ENCODE measurements at places on chromosomes 16 and 17.

- no peak for DNase-seq
- no peaks in the 10 kb centered on the region for H3K27me3 ChIP-seq
- H3K36me3 ChIP-seq, result no peaks in the 10 kb centered on the region
- no peaks in the 10 kb centered on the region for H3K4me1 ChIP-seq
These were observed 76.3 kb upstream of the WSB1 start for GRCh38 chr17:27217631-27218030.

DNA sequence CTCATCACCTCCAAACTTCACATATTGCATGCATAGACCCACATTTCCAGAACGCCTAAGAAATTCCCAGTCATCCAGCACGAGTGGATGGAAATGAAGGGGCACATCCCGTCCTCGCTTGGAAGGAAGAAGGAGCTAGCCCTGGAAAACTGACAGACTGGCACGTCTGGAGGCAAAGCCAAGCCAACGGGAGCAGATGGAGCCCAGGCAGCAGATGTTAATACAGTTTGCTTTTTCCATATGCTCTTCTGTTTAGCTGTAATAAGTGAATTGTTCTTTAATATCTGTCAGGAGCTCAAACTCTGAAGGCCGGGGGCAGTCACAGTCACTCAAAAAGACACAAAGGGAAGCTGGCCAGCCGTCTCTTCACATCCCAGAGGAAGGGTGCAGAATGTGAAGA is 187.7 kb downstream of the XYLT1 start:
- H3K36me3 ChIP-seq, result no peaks in the 10 kb centered on the region
- no peak overlapping the region for H3K27ac ChIP-seq
- no peaks in the 10 kb centered on the region for H3K27me3 ChIP-seq
- no peak for DNase-seq
- no peak overlapping the region for H3K4me3 ChIP-seq

GRCh38 chr16:65815707-65816106 is 550.8 kb upstream of the CDH5 start:
- DNase-seq, result no peak
- H3K36me3 ChIP-seq, result no peaks in the 10 kb centered on the region
- H3K27me3 ChIP-seq, result peaks cover 4% of the 10 kb centered on the region
- H3K27ac ChIP-seq, result no peak overlapping the region
- H3K4me1 ChIP-seq, result no peaks in the 10 kb centered on the region

DNA sequence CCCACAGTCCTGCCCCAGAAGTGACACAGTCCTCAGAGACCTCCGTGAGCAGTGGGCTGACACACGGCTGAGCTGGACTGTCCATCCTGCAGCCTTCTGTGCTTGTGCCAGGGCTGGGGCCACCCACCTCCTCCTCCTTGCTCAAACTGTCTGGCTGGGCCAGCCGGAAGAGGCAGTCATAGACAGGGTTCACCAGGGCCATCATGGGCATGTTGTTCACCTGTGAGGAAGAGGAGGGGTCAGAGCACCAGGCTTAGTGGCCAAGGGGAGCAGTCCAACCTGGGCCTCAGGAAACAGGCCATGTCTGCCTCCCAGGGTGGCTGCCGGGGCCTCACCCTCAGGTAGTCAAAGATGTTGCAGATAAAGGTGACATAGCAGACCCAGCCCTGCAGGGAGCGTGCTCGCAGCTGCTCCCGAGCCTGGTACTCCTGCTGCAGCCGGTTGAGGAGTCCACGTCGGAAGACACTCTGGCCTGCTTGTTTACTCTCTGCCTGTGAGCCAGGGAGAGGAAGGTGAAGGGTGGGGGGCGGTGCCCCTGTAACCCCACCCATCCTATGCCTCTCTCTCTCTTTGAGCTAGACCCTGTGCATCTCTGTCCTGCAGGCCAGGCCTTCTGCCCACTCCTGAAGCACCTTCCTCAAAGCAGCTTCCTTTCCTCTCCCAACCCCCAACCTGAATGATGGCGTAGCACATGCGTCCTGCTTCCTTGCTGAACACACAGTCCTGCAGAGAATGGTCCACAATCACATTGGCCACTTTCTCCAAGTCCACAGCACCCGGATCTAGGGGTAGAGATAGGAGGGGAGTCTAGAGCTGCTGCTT is 3.4 kb downstream of the MIF4GD start:
- no peaks in the 10 kb centered on the region for H3K27me3 ChIP-seq
- no peak overlapping the region for H3K27ac ChIP-seq
- no peak for DNase-seq
- H3K4me3 ChIP-seq, result no peak overlapping the region

GRCh38 chr17:20159406-20160069 is 150.4 kb downstream of the SPECC1 start:
- DNase-seq, result peak; percentile 27
- H3K27ac ChIP-seq, result no peak overlapping the region
- no peaks in the 10 kb centered on the region for H3K36me3 ChIP-seq

- peaks cover 4% of the 10 kb centered on the region for H3K4me1 ChIP-seq
- no peak overlapping the region for H3K4me3 ChIP-seq
- H3K27ac ChIP-seq, result no peak overlapping the region
- no peak for DNase-seq
- no peaks in the 10 kb centered on the region for H3K27me3 ChIP-seq
- no peaks in the 10 kb centered on the region for H3K36me3 ChIP-seq
These were observed 72.1 kb upstream of the RCVRN start for GRCh38 chr17:9977180-9977575.

- no peak overlapping the region for H3K4me3 ChIP-seq
- DNase-seq, result no peak
- H3K36me3 ChIP-seq, result no peaks in the 10 kb centered on the region
- peaks cover 26% of the 10 kb centered on the region for H3K27me3 ChIP-seq
- H3K4me1 ChIP-seq, result no peaks in the 10 kb centered on the region
These were observed 22.2 kb upstream of the KCNG4 start for GRCh38 chr16:84262031-84262430.

GRCh38 chr16:29824589-29825144 is 4.4 kb downstream of the MVP start:
- peak; percentile 91 for DNase-seq
- peaks cover under 1% of the 10 kb centered on the region for H3K36me3 ChIP-seq
- H3K4me3 ChIP-seq, result no peak overlapping the region
- H3K27ac ChIP-seq, result peak overlapping the region; percentile 95
- H3K4me1 ChIP-seq, result peaks cover 37% of the 10 kb centered on the region

DNA sequence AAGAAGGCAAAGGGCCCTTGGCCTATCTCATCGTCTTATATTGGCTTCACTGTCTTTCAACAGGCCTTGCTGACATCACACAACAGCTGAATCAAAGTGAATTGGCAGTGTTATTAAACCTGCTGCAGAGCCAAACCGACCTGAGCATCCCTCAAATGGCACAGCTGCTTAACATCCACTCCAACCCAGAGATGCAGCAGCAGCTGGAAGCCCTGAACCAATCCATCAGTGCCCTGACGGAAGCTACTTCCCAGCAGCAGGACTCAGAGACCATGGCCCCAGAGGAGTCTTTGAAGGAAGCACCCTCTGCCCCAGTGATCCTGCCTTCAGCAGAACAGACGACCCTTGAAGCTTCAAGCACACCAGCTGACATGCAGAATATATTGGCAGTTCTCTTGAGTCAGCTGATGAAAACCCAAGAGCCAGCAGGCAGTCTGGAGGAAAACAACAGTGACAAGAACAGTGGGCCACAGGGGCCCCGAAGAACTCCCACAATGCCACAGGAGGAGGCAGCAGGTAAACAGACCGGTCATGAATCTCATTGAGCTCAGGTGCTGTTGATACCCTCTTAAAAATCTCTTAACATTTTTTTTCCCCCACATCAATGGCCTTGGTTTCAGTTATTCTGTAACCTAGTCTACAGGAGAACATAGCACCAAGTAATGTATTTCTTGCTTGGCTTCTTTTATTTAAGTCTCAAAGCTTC is 64.7 kb downstream of the CDK12 start:
- H3K4me3 ChIP-seq, result no peak overlapping the region
- H3K4me1 ChIP-seq, result no peaks in the 10 kb centered on the region
- H3K36me3 ChIP-seq, result peaks cover 52% of the 10 kb centered on the region
- H3K27me3 ChIP-seq, result no peaks in the 10 kb centered on the region

DNA sequence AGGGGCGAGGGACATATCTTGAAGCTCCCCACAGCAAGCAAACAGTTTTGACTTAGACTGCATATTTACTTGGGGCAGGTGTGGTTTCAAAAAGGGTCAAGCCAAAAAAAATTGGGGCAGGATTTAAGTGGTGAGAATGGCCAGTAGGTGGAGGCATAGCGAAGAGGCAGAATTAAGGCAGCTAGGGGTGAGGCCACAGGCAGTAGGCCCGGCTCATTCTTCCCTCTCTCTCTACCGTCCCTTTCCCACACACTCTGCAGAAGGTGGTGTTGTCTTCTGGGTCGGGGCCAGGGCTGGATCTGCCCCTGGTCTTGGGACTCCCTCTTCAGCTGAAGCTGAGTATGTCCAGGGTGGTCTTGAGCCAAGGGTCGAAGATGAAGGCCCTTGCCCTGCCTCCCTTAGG is 2.6 kb downstream of the SHBG start:
- H3K27ac ChIP-seq, result no peak overlapping the region
- H3K36me3 ChIP-seq, result no peaks in the 10 kb centered on the region
- H3K4me3 ChIP-seq, result no peak overlapping the region
- peaks cover 4% of the 10 kb centered on the region for H3K27me3 ChIP-seq
- H3K4me1 ChIP-seq, result 0 out of 2 replicates have a peak, but pooled peaks cover 1% of the 10 kb centered on the region

DNA sequence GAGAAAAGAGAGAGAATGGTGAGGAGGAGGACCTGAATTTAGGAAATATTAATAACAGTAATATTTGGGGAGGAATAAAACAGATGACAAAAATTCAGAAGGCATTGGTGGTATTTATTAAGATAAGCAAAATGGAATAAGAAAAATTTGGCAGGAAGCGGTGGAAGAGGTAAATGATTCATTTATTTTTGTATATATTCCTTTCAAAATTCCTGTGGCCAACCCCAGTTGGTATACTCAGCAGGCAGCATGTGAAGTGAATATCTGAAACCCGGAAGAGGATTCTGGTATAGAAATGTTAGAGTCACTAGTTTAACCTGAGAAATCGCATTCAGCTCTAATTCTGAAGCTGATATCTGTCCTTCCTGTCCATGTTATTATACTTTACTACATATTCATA is 792.0 kb downstream of the KCNJ2 start:
- H3K4me1 ChIP-seq, result no peaks in the 10 kb centered on the region
- no peaks in the 10 kb centered on the region for H3K36me3 ChIP-seq
- DNase-seq, result peak; percentile 24
- H3K27ac ChIP-seq, result no peak overlapping the region
- H3K4me3 ChIP-seq, result no peak overlapping the region
- no peaks in the 10 kb centered on the region for H3K27me3 ChIP-seq

- peaks cover 5% of the 10 kb centered on the region for H3K36me3 ChIP-seq
- peak overlapping the region; percentile 79 for H3K4me3 ChIP-seq
- DNase-seq, result peak; percentile 76
- H3K27me3 ChIP-seq, result no peaks in the 10 kb centered on the region
These were observed 14.3 kb downstream of the RAPGEFL1 start for GRCh38 chr17:40191237-40192208.

GRCh38 chr17:72510351-72511016 is 389.7 kb downstream of the SOX9 start:
- no peak overlapping the region for H3K4me3 ChIP-seq
- H3K4me1 ChIP-seq, result peaks cover 20% of the 10 kb centered on the region
- H3K27me3 ChIP-seq, result no peaks in the 10 kb centered on the region
- DNase-seq, result peak; percentile 27
- H3K36me3 ChIP-seq, result no peaks in the 10 kb centered on the region

GRCh38 chr17:17567631-17568030 is 23.9 kb downstream of the PEMT start:
- peaks cover 2% of the 10 kb centered on the region for H3K4me1 ChIP-seq
- H3K27me3 ChIP-seq, result no peaks in the 10 kb centered on the region
- no peaks in the 10 kb centered on the region for H3K36me3 ChIP-seq
- no peak overlapping the region for H3K4me3 ChIP-seq

GRCh38 chr16:27285676-27286196 is 17.2 kb upstream of the NSMCE1 start:
- no peaks in the 10 kb centered on the region for H3K27me3 ChIP-seq
- peak overlapping the region; percentile 84 for H3K27ac ChIP-seq
- H3K4me3 ChIP-seq, result no peak overlapping the region
- no peaks in the 10 kb centered on the region for H3K36me3 ChIP-seq

DNA sequence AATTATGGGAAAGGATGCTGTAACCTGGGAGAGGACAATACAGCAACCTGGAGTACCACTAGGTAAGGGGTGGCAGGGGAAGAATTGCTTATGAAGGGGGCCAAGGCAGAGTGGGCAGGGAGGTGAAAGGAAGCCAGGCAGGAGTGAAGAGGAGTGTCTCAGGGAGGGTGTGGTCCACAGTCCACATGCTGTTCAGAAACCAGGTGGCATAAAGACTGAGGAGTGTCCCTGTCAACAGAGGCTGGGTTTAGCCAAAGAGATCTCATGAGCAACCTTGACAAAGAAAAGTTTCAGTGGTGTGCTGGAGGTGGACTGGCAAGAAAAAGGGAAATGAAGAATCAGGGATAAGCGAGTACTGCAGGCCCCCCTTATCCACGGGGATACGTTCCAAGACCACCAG is 88.4 kb downstream of the SPACA3 start:
- H3K27ac ChIP-seq, result no peak overlapping the region
- no peaks in the 10 kb centered on the region for H3K27me3 ChIP-seq
- DNase-seq, result no peak

Measured in IMR-90 (cell line).